ENCODE measurements at places on chromosomes 2 and 18.
A peak's percentile ranks its signal among the peaks of the same experiment; 100 is the strongest.

GRCh38 chr2:66575625-66576310 lies 140.8 kb downstream of the MEIS1 start:
- no peak for DNase-seq

- no peak for DNase-seq
Observed at GRCh38 chr2:242098445-242099128, 229.1 kb downstream of the RTP5 start.

DNA sequence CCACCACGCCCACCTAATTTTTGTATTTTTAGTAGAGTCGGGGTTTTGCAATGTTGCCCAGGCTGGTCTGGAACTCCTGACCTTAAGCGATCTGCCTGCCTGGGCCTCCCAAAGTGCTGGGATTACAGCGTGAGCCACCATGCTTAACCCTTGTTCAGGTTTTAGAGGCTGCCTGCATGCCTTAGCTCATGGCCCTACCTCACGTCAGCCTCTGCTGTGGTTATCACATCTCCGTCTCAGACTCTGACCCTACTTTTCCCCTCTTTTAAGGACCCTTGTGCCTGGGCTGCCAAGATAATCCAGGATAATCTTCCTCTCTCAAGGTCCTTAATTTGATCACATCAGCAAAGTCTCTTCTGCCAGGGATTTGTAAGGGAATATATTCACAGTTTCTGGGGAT lies 98.2 kb upstream of the PMAIP1 start:
- DNase-seq, result no peak

DNA sequence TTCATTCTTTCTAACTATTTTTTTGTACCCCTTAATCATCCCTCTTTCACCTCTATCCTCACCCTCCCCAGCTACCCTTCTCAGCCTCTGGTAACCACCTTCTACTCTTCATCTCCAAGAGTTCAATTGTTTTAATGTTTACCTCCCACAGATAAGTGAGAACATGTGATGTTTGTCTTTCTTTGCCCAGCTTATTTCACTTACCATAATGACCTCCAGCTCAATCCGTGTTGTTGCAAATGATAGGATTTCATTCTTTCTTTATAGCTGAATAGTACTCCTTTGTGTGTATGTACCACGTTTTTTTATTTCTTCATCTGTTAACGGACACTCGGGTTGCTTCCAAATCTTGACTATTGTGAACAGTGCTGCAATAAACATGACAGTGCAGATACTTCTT lies 22.1 kb upstream of the TMEM37 start:
- DNase-seq, result no peak

GRCh38 chr2:30688956-30689401 lies 118.3 kb downstream of the CAPN13 start:
- no peak for DNase-seq

DNA sequence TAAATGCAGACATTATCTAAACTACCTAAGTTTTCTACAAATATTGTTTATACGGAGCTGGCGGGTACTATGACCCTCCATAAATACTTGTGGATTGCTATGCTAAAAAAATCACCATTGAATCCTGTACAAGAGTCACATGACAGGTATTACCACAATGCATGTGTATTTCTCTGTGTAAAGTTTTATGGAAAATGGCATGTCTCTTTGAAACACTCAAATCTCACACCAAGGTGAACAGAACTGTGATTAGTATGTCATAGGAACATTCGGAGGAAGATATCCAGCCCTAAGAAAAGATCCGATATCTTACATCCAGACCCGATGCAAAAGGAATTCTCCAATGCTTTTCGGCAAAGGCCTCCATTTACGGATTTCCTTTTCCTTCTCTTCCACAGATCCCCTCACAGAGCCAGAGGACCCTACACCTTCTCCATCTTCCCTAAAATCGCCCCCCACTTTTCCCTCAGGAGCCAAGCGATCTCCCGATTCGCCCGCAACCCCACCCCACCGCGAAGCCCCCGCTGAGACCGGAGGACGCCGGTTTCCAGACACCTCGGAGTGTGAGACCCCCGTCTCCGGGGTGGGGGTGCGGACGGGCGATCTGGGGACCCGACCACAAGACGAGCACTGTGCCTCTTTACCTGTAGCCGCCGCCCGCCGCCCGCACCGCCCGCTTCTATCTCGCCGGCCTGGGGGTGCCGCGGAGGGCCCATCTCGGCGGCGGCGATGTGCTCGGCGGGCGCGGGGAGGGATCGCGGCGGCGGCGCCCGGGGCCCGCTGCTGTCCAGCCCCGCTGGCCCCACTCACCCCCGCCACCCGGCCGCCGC lies 1.2 kb downstream of the SAP130 start:
- no peak for DNase-seq

- DNase-seq, result no peak
Observed at GRCh38 chr2:12014088-12014960, 267.9 kb downstream of the LPIN1 start.

DNA sequence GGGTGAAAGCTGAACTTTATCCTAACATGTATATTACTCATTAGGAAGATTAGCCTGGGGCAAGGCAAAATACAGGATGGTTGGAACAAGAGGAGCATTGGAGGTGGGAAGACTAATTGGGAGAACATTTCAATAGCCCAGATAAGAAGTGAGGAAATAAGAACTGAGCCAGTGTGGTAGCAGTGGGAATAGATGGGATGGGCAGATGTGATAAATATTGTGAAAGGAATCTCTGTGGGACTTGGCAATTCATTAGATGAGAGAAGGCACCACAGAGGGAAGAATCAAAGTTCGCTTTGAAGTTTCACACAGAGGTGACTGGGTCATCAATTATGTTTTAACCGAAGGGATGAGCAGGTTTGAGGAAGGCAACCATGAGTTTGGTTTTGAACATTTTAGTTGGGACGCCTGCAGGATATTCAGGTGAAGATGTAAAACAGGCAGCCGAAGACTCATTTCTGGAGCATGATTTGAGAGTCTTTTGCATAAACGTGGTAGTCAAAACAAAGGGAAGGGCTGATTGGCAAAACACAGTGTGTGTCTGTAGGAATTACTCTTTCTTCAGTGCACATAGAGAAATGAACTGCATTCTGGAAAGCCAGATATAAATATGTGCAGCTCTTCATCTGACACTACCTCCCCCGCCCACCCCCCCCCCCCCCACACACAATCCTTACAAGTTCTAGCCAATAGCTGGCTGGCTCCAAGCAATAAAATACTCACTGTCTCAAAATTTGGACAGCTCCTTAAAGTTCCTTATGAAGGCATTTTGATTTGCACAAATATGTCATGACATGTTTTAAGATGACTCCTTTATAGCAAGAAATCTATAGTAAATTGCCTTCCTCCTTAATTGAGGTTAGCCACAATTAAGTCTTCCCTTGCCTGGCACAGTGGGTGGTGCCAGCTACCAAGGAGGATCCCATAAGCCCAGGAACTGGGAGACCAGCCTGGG lies 1.9 kb upstream of the SLC1A4 start:
- no peak for DNase-seq

- no peak for DNase-seq
Observed at GRCh38 chr2:6167592-6168138, 475.5 kb downstream of the SOX11 start.

DNA sequence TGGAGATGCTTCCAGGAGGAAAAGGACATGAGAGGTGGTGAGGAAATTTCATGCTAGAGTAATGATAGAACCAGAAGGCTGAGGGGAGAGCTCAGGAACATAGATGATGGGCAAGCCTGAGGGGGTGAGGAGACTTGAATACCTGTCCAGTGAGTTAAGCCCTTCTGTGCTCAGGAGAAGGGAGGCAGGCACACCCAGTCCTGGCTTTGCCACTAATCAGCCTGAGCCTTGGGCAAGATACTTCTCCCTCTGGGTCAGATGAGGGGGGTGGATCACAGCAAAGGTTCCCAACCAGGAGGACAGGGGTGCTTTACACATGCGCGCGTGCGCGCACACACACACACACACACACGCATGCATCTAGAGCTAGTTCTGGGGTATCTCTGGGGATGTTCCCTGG lies 151.6 kb upstream of the MSH6 start:
- no peak for DNase-seq

- no peak for DNase-seq
Observed at GRCh38 chr2:219778189-219778588, 150.8 kb downstream of the SLC4A3 start.

DNA sequence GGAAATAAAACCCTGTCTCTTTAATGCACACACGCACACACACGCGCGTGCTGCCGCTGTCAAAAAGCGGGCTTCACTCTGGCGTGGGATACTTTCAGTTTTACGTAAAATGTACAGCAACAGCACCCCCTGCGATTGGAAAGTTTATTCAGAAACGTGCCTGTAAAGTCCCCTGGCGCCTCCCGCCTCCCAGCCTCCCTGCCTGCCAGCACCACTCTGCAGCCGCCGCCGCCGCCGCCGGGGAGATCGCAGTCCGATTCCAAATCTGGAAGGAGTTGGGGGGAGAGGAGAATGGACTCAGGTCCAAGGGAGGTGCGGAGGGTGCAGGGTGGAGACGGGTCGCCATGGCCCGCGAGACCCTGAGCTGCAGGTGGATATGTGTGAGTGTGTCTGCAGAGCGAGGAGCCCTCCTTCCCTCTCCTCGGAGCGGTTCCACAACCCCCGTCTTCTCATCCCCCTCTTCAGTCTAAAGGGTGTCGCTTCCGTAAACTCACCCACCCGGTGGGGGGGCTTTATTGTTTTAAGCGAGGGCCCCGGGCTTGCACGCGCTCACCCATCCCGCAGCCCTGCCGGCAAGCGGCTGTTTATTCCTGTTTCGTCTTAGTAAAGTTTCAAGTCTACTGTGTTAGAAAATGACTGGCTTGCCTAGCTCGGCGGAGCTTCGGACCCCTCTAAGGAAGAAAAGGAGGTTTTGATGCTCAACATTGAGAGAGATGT lies 1.8 kb upstream of the BCL11A start:
- DNase-seq, result no peak

DNA sequence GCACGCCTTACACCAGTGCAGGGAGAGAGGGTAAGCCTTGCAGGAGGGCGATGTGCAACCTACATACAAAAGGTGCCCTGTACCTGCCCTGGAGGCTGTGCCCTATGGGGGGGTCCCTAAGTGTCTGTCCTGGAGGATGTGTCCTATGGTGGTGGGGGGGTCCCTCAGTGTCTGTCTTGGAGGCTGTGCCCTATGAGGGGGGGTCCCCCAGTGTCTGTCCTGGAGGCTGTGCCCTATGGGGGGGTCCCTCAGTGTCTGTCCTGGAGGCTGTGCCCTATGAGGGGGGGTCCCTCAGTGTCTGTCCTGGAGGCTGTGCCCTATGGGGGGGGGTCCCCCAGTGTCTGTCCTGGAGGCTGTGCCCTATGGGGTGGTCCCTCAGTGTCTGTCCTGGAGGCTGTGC lies 216.6 kb downstream of the HDAC4 start:
- no peak for DNase-seq

DNA sequence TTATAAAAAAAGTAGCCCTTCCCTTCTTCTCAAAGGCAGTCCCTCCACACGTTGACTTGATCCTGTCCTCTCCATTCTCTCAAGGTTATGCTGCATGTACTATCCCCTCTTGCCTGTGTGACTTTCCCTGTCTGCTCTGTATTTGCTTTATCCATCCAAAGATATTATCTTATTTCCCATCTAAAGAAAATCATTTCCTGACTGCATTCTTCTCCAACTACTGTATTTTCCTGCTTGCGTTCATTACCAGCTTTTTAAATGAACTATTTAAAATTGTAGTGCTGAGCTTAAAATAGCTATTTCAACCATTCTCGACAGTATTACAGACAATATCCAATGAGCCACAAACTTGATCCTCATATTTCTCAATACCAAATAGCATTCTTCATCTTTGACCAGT lies 716.0 kb upstream of the REG3G start:
- DNase-seq, result no peak

GRCh38 chr2:198054299-198054698 lies 249.9 kb downstream of the PLCL1 start:
- no peak for DNase-seq

DNA sequence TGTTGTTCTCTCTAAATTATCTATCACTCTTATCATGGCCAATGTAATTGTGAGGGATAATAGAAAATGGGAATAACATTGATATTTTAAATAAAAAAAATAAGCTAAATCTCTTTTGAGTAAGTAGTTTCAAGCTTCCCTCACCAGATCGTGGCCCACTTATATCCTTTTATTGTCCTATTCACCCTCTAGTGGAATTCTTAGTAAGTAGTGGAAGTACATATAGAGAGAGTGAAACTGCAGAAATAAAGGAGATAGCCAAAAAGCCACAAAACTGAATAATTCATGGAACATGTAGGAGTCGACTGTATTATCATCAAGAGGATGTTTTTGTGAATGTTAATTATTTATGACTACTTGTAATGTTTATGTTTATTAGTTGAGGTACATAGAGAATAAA lies 66.1 kb upstream of the DTNA start:
- DNase-seq, result no peak

DNA sequence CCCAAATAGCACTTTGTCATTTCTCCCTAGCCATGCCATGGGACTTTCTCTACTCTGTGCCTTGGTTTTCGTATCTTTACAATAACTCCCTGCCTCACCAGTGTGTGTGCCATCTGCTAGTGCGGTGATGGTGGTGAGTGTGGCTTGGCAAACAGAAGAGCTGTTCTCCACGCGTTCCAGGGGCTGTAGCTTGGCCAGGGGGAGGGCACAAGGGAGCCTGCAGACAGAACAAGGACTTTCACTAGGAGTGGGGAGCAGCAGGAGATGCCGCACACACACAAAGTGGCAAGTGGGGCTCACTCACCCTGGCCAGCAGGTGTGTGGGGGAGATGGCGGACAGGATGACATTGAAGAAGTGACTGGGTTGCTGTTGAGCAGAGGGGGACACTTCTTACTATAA lies 196.9 kb downstream of the HAUS1 start:
- no peak for DNase-seq

- no peak for DNase-seq
Observed at GRCh38 chr2:226893216-226893615, 57.4 kb downstream of the RHBDD1 start.

GRCh38 chr2:219331560-219332213 lies 857 bp downstream of the RESP18 start:
- no peak for DNase-seq

GRCh38 chr2:34261701-34262100 lies 662.6 kb upstream of the FAM98A start:
- DNase-seq, result no peak

DNA sequence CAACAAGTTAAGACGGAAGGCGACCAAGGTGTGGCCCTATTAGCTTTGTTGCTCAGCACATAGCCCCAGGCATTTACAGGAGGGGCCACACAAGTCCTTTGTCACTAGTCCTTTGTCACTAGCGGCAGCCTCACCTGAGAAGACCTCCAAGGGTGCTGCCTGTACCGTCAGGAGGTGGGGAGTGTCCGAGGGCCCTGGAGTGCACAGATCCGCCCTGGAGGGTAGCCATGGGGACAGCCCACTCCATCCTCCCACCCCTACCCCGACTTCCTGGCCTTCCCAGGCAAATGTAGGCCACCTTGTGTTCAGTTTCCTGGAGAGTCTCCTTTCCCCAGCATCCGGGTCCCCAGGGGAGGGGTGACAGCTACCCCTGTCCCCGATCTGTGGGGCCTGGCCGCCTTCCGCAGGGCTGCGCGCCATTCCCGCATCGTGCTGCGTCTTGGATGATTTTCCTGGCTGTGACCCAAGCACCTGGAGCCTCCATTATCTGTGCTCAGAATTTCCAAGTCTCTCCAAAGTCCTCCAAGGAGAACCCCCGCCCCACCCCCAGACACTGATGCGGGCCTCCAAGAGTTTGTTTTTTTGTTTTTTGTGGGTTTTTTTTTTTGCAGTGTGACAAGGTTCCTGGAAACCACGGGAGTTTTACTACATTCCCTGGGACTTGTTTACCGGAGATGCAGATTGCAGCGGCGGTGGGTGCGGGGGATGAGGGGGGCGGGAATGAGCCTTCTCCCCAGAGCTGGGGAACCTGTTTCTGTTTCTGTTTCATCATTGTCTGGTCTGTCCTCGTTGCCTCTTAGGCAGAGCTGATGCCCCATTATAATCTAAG lies 28.6 kb downstream of the TEX44 start:
- peak; percentile 88 for DNase-seq
